Activated CD4-positive, alpha-beta T cell treated with anti-CD3 and anti-CD28 coated beads, Interleukin-2, amount 10 ng/mL, durations not matched to agents 7 days and 5 days (primary cell): ENCODE measurements at places on chromosomes 3 and 15. TPM values are rescaled to one million over a fixed set of nuclear protein-coding genes. Genes with fewer than 3 reads are reported as not detected.

DNA sequence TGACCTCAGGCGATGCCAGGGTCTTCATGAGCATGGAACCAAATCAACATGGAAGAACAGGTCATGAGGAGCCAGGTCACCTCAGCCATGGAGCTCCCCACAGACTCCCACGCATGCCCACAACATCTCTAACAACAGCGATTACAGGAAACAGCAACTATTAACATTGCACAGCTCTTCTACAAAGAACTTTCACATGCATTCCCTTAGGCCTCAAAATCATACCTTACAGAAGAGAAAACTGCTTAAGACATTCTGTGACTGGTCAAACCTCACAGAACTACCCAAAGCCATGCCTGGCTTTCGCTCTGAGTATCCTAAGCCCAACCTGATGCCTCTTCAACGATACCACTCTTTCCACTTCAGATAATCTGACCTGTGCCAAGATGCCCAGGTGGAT lies 117.8 kb downstream of the OXNAD1 start:
- H3K36me3 ChIP-seq = peaks cover 79% of the 10 kb centered on the region

Gene CCR4
- 53.2 TPM for total RNA-seq

- H3K27me3 ChIP-seq = no peaks in the 10 kb centered on the region
- H3K27ac ChIP-seq = peak overlapping the region; percentile 69
- no peak for DNase-seq
- peaks cover 50% of the 10 kb centered on the region for H3K4me1 ChIP-seq
- no peak overlapping the region for H3K4me3 ChIP-seq
- peaks cover 71% of the 10 kb centered on the region for H3K36me3 ChIP-seq
Measured at GRCh38 chr15:67108122-67108961, 42.9 kb downstream of the SMAD3 start.

- H3K27me3 ChIP-seq = peaks cover 4% of the 10 kb centered on the region
- no peak overlapping the region for H3K4me3 ChIP-seq
- H3K27ac ChIP-seq = no peak overlapping the region
- no peaks in the 10 kb centered on the region for H3K36me3 ChIP-seq
Measured at GRCh38 chr3:12730506-12731242, 28.4 kb downstream of the TMEM40 start.

Gene C3orf49
- not detected for total RNA-seq

DNA sequence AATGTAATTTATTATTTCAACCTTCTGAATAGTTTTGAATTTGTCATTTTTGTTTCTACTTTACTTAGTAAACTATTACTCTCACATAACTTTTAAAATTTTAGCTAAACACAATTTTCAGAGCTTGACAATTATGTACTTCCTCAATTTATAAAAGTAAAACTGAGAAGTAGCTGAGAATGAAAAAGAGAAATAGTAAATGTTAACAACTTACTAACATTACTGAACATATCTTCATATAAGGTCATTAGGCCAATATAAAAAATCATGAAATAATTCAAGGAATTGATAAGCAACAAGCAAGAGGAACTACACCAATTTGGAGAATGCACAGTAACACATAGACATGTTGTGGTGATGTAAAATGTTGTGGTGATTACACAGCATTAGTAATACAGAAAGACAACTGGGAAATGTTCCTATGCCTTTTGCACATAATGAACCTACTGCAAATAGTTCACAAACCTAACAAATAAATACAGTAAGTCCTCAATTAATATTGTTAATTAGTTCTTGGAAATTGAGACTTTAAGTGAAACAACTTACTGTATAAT lies 137.9 kb downstream of the CBLB start:
- H3K27me3 ChIP-seq = no peaks in the 10 kb centered on the region
- H3K4me3 ChIP-seq = no peak overlapping the region

DNA sequence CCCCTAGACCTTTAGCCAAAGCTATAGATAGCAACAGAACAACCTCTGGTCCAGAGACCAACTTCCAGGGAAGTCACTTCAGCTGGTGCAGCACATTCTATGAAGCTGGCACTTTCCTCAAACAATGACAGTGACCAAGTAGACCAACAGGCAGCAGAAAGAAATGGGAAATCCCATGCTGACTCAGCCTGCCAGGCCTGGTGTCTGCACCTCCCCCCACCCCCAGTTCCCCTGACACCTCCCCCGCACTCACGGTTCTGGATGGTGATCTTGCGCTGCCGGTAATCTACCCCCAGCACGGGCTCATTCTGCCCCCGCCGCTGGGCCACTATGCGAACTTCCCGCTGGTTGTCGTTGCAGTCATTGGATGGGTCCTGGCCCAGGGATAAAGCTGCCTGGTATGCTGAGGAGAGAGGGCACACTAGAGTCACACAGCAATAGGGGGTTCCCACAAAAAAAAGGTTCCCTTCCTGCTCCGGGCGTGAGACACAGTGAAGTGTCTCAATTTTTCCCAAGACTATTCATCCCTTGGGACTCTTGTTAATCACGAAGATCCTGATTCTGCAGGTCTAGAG lies 17.0 kb downstream of the ILDR1 start:
- no peak overlapping the region for H3K4me3 ChIP-seq
- peaks cover 10% of the 10 kb centered on the region for H3K4me1 ChIP-seq

GRCh38 chr15:29477256-29477655 lies 207.6 kb upstream of the NSMCE3 start:
- H3K27me3 ChIP-seq = no peaks in the 10 kb centered on the region
- no peaks in the 10 kb centered on the region for H3K4me1 ChIP-seq
- H3K27ac ChIP-seq = no peak overlapping the region
- H3K36me3 ChIP-seq = no peaks in the 10 kb centered on the region
- DNase-seq = no peak

- DNase-seq = no peak
- H3K27ac ChIP-seq = no peak overlapping the region
- H3K4me3 ChIP-seq = peak overlapping the region; percentile 32
- no peaks in the 10 kb centered on the region for H3K36me3 ChIP-seq
- H3K27me3 ChIP-seq = peaks cover 44% of the 10 kb centered on the region
Measured at GRCh38 chr3:50275141-50275995, 3.5 kb upstream of the LSMEM2 start.

GRCh38 chr3:171460725-171461524 lies 720 bp upstream of the TNIK start:
- H3K36me3 ChIP-seq = peaks cover 7% of the 10 kb centered on the region
- H3K4me3 ChIP-seq = peak overlapping the region; percentile 95
- H3K27me3 ChIP-seq = no peaks in the 10 kb centered on the region
- DNase-seq = peak; percentile 63
- peaks cover 41% of the 10 kb centered on the region for H3K4me1 ChIP-seq

DNA sequence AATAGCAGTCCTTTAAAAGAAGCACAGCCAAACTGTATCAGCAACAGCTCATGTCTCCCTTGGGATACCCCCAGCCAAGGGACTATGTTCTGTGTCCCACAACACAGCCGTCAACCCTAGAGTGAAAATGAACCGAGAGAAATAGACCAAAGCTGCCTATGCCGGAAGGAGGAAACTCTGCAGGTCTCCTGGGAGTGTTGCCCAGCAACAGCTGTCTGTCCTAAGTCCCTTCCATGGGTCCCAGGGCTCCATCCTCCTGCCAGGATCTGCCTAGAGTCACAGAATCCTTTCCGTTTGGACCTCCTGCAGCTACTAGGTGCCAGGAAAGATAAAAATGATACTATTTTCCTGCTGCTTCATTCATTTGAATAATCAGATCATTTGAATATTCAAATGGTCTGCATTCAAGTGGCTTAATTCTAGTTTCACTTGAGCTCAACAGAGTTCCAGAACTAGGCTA lies 53.1 kb downstream of the TRANK1 start:
- no peak overlapping the region for H3K4me3 ChIP-seq
- H3K27me3 ChIP-seq = no peaks in the 10 kb centered on the region
- H3K27ac ChIP-seq = no peak overlapping the region
- H3K36me3 ChIP-seq = peaks cover 91% of the 10 kb centered on the region

Gene COLQ
- total RNA-seq = 3.3 TPM

GRCh38 chr15:75713338-75713895 lies 769 bp upstream of the CSPG4 start:
- no peaks in the 10 kb centered on the region for H3K4me1 ChIP-seq
- no peaks in the 10 kb centered on the region for H3K36me3 ChIP-seq
- no peak for DNase-seq
- no peak overlapping the region for H3K27ac ChIP-seq
- H3K4me3 ChIP-seq = no peak overlapping the region
- peaks cover 21% of the 10 kb centered on the region for H3K27me3 ChIP-seq

Gene POLQ
- 32.1 TPM for total RNA-seq

- no peak overlapping the region for H3K4me3 ChIP-seq
- no peak for DNase-seq
- peaks cover 15% of the 10 kb centered on the region for H3K4me1 ChIP-seq
- no peak overlapping the region for H3K27ac ChIP-seq
Measured at GRCh38 chr15:77504871-77505270, 84.2 kb downstream of the HMG20A start.

DNA sequence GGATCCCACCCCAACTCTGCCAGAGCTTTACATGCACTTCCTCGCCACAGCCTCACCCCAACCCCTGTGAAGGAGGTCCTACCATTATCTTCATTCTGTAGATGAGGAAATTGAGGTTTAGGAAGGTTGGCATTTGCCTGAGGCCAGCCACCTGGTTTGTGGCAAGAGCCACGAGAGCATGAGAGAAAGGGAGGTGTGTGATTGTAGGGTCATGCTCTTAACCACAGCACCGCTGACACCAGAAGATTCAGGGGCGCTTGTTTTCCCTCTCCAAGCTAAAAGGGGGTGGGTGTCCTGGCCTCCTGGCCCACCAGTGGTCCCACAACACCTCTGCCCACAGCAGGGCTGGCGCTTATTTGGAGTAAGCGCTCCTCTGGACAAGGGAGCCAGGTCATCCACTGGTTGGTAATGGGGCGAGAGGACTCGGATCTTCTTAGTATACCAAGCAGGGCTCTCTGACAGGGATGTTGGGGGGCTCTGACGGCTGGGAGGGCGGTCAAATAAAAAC lies 691 bp downstream of the RHCG start:
- peaks cover 36% of the 10 kb centered on the region for H3K27me3 ChIP-seq
- H3K4me3 ChIP-seq = no peak overlapping the region
- H3K27ac ChIP-seq = no peak overlapping the region
- no peaks in the 10 kb centered on the region for H3K36me3 ChIP-seq
- peaks cover 2% of the 10 kb centered on the region for H3K4me1 ChIP-seq

DNA sequence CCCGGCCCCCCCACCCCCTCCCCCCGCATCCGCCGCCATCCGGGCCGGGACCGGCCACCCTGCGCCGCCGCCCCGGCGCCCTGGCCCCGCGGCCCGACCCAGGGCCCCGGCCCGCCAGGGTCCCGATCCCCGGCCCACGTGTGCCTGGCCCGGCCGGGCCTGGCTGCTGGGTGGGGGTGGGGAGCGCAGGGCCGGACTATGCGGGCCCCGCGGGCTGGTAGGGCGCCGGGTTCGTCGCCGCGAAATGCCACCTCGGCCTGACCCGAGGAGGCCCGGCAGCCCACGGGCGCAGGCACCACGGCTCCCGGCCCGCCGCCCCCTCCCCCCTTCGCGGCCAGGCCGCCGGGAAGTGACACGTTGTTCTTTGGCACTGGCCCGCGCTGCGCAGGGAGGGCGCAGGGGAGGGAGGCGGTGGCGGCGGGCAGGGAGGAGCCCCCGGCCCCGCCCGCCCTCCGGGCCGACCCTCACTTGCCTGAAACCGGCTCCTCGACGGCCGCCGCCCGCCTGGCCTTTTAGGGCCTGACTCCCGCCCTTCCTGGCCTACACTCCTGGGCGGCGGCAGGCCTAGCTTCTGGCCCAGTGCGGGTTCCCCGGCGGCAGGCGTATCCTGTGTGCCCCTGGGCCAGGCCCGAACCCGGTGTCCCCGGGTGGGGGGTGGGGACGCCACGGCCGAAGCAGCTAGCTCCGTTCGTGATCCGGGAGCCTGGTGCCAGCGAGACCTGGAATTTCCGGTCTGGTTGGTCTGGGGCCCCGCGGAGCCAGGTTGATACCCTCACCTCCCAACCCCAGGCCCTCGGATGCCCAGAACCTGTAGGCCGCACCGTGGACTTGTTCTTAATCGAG lies 515 bp downstream of the EIF4G1 start:
- H3K27ac ChIP-seq = peak overlapping the region; percentile 92
- H3K36me3 ChIP-seq = peaks cover 29% of the 10 kb centered on the region
- peak; percentile 63 for DNase-seq
- peaks cover 35% of the 10 kb centered on the region for H3K4me1 ChIP-seq

- H3K4me3 ChIP-seq = no peak overlapping the region
- H3K27ac ChIP-seq = no peak overlapping the region
- H3K4me1 ChIP-seq = peaks cover 6% of the 10 kb centered on the region
- H3K36me3 ChIP-seq = no peaks in the 10 kb centered on the region
Measured at GRCh38 chr3:127750226-127751031, 71.9 kb downstream of the MGLL start.

- no peak overlapping the region for H3K4me3 ChIP-seq
- peaks cover 7% of the 10 kb centered on the region for H3K27me3 ChIP-seq
- no peaks in the 10 kb centered on the region for H3K36me3 ChIP-seq
- no peak overlapping the region for H3K27ac ChIP-seq
- H3K4me1 ChIP-seq = no peaks in the 10 kb centered on the region
- DNase-seq = no peak
Measured at GRCh38 chr3:155362808-155363689, 69.6 kb upstream of the STRIT1 start.

- H3K4me3 ChIP-seq = no peak overlapping the region
- no peaks in the 10 kb centered on the region for H3K27me3 ChIP-seq
- peaks cover 56% of the 10 kb centered on the region for H3K36me3 ChIP-seq
- DNase-seq = no peak
Measured at GRCh38 chr15:40737048-40737447, 18.0 kb downstream of the RMDN3 start.

DNA sequence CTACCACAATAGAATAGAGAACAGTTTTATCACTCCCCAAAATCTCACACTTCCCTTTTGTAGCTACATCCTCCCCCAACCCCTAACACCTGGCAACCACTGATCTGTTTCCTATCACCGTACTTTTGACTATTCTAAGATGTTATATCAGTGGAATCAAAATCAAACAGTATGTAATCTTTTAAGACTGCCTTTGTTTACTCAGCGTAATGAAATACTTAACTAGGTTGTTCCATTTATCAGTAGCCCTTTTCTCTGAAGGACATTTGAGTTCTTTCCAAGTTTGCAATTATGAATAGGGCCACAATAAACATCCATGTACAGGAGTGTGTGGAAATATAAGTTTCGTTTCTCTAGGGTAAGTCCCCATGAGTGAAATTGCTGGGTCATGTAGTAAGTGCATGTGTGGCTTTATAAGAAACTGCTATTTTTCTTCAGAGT lies 372.3 kb downstream of the SV2B start:
- H3K27me3 ChIP-seq = no peaks in the 10 kb centered on the region
- H3K27ac ChIP-seq = peak overlapping the region; percentile 91
- H3K4me3 ChIP-seq = peak overlapping the region; percentile 57
- H3K4me1 ChIP-seq = peaks cover 54% of the 10 kb centered on the region
- peak; percentile 65 for DNase-seq

- H3K36me3 ChIP-seq = no peaks in the 10 kb centered on the region
- no peak overlapping the region for H3K4me3 ChIP-seq
- DNase-seq = no peak
Measured at GRCh38 chr3:10408680-10409079, 87.8 kb upstream of the SEC13 start.

Gene GOLGA8J
- not detected for total RNA-seq

DNA sequence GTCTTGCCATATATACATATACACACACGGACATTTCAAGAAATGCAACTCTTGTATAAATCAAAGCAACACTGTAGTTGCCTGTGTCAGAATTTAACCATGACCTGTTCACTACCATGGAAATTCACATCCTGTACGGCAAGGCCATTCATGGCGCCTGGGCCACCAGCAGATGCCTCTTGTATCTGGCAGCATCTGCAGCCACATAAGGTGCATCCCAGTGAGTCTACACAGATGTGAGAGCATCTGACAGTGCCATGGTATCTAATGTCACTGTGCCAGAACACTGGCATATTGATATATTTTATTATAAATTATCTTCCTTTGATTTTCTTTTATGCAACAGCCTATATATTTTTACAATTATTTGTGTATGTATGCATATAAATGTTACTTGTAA lies 25.1 kb downstream of the PDZRN3 start:
- no peak overlapping the region for H3K27ac ChIP-seq
- H3K4me1 ChIP-seq = no peaks in the 10 kb centered on the region
- H3K36me3 ChIP-seq = no peaks in the 10 kb centered on the region
